ENCODE measurements at places on chromosomes 16 and 17. TPM values are rescaled to one million over a fixed set of nuclear protein-coding genes. Genes with fewer than 3 reads are reported as not detected.

DOC2A gene
- 2.3 TPM for polyA plus RNA-seq

- no peak for DNase-seq
These were observed 5.3 kb downstream of the NLK start for GRCh38 chr17:28047806-28048205.

GRCh38 chr17:29138971-29139691 lies 41.1 kb downstream of the MYO18A start:
- DNase-seq = no peak

RCVRN gene
- polyA plus RNA-seq = 0.22 TPM

GP2 gene
- 1.8 TPM for polyA plus RNA-seq

DNA sequence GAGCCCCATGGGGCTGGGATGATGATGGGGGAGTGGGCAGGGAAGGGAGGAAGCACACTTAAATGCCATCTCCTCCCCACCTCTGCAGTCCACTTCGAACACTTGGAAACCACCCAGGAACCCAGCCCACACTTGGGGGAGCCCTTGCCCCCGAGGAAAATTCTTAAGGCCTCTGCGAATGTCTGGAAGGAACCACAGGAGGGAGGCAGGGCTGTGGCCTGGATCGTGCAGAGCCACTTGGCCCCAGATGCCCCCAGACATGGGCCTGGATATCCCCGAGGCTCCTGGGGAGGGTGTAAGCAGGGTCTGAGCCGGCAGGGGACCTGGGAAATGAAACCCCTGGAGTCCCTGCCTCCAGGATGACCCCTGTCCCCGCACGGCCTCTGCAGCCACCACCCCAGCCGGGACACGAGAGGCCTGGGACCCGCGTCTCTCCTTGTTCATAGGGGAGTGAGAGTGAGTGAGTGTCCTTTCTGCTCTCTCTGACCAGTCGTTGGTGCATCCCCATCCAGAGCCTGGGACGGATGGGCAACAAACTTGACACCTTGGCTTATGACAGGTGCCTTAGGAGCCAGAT lies 11.8 kb upstream of the MTSS2 start:
- DNase-seq = no peak

- DNase-seq = no peak
These were observed 729.3 kb upstream of the KIF2B start for GRCh38 chr17:53093391-53093790.

- DNase-seq = no peak
These were observed 363.1 kb upstream of the EEF2KMT start for GRCh38 chr16:5460701-5461100.

DNA sequence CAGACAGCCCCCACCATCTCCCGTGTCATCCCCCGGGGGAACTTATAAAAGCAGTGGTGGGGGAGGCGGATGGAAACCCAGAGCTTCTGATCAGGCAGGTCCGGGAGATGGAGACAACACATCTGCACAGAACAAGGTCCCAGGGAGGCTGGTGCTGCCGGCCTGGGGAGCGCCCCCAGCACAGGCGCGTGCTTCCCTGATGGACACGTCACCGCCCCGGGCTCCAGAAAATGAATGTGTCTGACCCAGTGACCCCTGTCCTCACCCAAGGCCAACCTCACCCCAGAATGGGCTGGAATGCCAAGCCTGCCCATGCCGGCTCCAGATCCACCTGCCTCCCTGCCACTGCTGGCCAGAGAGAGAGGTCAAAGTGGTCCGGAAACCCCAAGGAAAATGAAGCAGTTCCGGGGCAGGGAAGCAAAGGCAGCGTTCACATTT lies 12.5 kb downstream of the SLC7A5 start:
- DNase-seq = no peak

GRCh38 chr17:67558740-67559380 lies 158.9 kb upstream of the NOL11 start:
- no peak for DNase-seq

- DNase-seq = no peak
These were observed 10.3 kb upstream of the BRCA1 start for GRCh38 chr17:43135454-43135819.

DNA sequence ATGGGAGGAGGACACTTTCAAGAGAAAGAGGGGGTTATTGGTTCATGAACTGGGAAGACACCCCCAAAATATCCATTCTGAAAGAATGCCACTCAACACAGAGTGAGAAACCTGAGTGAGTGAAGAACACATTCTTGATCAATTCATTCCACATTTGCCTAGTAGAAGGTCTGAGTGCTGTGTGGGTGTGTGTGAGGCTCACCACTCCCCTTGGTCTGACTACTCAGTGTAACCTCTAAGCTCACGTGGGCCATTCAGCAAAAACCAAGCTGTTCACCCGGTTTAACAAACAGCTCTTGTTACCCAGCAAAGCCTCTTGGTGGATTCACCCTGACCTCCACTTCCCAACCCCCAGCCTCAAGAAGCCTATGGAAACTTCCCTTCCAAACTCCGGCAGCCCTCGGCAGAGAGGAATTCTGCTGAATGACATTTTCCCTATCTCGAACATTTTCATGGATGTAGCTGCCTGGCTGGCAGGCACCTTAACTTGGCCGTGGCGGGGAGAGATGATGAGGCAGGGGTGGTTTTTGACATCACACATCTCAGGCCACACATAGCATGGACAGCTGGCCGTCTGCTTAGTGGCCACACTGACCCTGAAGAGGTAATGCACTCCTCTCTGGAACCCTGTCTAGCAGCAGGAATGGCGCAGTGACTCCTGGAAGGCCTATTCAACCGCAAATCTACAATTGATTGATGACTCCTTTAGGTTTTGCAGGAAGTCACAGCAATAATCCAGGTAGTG lies 11.6 kb downstream of the ST6GALNAC1 start:
- no peak for DNase-seq

DNA sequence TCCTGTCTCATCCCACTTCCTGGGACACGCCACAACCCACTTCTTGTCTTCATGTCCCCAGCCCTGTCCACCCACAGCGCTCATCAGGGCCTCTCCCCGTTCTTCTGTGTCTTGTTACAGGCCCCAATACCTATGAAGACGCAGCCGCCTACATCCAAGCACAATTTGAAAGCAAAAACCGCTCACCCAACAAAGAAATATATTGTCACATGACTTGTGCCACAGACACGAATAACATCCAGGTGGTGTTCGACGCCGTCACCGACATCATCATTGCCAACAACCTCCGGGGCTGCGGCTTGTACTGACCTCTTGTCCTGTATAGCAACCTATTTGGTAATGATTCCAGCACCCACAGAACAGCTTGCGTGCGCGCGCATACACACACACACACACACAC lies 70.6 kb downstream of the AMFR start:
- no peak for DNase-seq

GRIN2C gene
- polyA plus RNA-seq = 0.14 TPM

DNA sequence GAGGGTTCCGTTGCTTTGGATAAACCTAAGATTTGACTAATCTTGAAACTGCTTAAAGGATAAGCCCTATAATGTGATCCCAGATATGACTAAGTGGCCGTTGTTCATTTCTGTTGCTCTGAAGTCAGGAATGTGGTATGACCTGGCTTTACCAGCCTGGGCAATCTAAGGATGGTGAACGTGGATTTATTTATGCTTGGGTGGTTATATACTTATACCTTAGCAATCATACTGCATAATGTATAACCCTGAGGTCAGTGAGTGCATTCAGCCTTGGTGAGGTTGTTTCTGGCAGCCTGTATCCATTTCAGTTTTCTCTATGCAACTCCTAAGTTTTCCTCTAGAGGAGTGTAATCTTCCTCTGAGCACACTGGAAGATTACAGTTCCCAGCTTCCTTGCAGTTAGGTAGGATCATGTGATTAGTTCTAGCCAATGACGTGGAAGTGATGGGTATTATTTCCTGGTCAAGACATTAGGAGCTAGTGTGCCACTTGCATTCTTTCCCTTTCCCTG lies 41.9 kb downstream of the FTO start:
- no peak for DNase-seq

- no peak for DNase-seq
These were observed 13.7 kb downstream of the ATP2A3 start for GRCh38 chr17:3950584-3950983.

GRCh38 chr16:48537275-48537674 lies 72.7 kb downstream of the N4BP1 start:
- DNase-seq = no peak

ACE gene
- polyA plus RNA-seq = 15.1 TPM

GRCh38 chr17:57166803-57167202 lies 81.8 kb downstream of the AKAP1 start:
- DNase-seq = no peak
